Right kidney (tissue), 9 donors: ENCODE measurements at places on chromosomes 2 and 18.
A peak's percentile ranks its signal among the peaks of the same experiment; 100 is the strongest.

- no peak for DNase-seq
Measured at GRCh38 chr2:12861344-12861930, 144.7 kb downstream of the TRIB2 start.

DNA sequence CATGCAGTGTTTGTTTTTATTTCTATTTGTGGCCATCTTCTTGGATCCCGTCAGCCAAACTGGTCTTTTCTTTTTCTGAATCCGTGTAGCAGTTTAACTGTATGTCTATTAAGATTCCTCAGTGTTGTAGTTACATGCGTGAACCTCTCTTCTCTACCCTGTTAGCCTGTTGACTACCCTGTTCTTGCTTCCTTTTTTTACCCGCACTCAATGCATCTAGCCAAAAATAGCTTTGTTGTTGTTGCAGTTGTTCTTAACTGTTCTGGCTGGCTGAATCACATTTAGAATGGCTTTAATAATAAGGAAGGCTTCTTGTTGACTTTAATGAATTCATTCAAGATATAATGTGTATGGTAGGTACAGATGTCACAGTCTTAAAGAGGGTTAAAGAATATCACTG lies 137.1 kb downstream of the LCLAT1 start:
- DNase-seq = no peak

- no peak for DNase-seq
Measured at GRCh38 chr2:134988994-134989605, 58.1 kb downstream of the MAP3K19 start.

- no peak for DNase-seq
Measured at GRCh38 chr18:24071779-24072178, 57.2 kb downstream of the TTC39C start.

DNA sequence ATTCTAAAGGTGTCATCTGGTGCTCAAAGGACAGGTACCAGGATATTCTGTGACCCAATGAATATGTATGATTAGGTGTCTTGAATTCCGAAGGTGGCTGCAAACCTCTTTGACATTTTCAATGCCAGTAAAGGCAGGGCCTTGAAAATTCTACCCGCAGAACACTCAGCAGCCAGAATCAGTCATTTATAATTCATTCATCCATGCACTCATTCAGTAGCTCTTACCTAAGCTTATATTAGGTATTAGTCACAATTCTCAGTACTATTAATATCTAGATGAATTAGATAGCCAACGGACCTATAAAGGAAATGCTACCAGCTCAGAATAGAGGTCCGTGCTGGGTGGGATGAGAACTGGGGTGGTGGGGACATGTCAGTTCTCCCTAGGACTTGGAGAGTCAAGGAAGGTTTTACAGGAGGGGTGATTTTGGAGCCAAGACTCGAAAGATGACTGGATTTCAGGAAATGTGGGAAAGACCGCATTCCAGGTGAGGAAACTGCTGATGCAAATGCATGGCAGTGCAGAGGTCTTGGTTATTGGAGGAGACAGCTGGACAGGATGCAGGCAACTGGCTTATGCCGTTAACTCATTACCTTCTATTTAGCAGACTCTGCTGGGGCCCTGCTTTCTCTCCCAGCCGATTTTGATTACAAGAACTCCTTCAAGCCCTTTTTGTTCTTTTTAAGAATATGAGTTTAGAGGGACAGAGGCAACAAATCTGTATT lies 7.2 kb downstream of the TRIB2 start:
- no peak for DNase-seq

DNA sequence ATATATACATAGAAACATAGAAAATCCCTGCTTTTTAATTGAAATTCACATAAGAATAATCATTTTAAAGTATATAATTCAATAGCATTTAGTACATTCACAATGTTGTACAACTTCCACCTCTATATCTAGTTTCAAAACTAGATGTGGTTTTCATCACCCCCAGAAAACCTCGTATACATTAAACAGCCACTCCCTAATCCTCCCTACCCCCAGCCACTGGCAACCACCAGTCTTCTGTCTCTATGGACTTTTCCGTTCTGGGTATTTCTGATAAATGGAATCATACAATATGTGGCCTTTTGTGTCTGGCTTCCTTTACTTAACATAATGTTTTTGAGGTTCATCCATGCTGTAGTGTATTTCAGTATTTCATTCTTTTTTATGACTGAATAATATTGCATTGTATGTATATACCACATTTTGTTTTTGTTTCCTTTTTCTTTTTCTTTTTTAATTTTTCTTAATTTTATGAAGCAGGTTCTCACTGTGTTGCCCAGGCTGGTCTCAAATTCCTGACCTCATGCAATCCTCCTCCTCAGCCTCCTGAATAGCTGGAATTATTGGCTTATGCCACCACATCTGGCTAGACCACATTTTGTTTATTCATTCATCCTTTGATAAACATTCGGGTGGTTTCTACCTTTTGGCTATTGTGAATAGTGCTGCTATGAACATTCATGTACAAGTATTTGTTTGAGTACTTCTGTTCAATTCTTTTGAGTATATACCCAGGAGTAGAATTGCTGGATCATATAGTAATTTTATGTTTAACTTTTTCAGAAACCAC lies 50.6 kb upstream of the RNF152 start:
- DNase-seq = no peak

- no peak for DNase-seq
Measured at GRCh38 chr2:39499336-39499735, 62.3 kb upstream of the MAP4K3 start.

DNA sequence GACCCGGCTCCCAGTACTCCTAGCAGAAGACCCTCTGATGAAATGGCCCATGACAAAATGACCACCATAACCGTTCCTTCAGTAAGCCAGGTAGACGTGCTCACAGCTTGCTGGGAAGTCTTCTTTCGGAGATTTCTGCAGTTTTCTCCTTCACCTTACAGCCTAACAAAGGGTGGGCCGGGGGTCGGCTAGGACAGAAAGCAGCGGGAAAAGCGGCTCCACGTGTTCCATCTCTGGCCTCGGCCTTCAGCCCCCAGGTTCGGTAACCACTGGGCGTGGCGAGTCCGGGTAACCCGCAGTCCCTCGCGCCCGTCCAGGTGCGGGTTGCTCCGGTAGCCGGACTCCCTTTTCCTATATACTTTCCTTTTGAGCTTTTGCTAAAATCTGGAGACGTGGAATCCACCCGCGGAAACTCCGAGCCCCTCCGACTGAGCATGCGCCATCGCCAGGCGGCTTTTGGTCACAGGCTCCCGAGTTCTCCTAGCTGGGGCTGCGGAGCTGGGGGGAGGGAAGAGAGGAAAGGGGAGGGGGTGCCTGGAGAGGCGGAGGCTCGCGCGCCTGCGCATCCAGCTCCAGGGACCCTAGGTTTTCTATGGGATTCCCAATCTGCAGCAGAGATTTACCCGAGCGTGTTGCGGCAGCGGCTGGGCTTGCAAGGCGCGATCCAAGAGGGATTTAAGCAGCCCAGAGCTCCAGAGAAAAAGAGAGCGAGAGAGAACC lies at the start of gene VSNL1:
Gene VSNL1 (plus strand): TSS at position 604 of the 720 bp plus-strand sequence. CDS start 51,379 bp downstream, outside the sequence.
- peak; percentile 89 for DNase-seq

DNA sequence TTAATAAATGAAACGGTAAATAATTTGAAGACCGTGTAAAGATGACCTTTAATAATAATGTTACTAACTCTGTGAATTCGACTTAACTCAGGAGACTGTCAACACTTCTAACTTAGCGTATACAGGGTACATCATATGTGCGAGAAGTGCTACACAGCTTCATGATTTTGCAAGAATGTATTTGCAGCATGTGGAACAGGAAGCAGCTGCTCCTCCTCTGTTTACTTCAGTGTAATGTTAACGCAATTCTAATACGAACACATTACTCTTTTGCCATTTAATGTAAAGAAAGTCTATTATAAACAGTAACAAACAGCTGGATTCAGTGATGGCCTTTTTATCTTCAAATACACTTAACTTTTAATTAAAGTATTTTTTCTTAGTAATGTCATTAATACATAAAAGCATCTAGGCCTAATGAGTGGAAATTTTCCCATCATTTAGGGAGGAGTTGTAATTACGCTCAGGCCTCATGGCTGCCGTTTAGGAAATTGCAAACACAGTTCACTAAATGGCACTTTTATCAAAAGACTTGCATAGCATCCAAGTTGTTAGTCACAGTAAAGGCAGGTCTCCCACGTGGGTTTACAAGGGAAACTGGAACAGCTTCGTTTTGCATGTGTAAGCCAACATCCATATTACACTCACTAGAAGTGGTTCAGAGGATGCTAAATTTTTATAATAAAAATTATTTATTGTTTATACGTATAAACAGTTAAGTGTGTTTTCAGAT lies 635.7 kb downstream of the FBXO15 start:
- no peak for DNase-seq

DNA sequence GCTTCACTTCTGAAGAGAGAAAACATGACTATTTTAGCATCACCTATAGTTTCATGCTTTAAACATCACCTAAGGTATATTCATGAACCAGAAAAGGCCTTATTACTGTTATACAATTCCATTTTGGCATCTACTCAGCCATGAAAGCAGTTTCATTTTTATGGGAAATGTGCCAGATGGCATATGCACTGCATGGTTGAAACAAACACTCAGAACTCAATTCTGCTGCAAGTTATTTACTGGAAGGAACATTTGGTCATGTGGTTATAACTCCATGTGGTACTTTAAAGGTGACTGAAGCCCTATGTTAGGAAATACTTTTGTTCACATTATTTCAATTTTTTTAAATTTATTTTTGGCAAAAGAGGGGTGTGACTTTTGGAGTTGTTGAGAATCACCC lies 287.5 kb upstream of the CRIM1 start:
- DNase-seq = no peak

DNA sequence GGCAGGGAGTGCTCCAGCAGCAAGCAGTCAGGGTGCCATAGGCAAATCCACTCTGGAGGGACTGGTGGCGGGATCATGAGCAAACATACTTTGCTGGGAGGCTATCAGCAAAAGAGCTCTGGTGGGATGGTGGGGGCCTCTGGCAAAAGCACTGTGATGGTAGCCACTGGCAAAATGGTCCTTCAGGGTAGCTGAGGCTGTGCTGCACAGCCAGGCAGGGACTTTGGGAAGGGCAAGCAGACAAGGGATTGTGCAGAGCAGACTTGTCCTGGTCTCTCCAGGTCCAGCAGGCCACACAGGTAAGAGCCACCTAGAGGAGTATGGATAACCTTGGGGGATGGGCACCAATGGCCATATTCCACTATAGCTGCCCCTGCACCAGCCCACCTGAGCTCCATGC lies 129.4 kb upstream of the OTOS start:
- no peak for DNase-seq

DNA sequence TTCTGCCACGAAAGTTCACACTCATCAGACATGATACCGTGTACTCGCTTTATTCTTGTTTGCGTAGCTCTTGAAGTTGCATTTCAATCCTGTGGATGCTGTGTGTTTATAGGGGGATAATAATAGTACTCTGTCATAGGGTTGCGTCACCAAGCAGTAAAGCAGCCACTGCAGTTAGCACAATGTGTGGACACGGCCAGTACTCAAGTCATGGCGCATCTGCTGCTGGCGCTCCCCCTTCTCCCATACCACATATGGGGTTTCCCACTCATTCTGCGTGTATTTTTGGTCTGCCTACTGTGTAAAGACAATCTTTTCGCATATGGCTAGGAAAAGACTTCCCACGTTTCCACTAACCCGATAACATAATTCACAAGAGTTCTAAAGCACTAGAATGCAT lies 2.1 kb upstream of the ZBTB14 start:
- no peak for DNase-seq

- no peak for DNase-seq
Measured at GRCh38 chr2:11239666-11240462, 84.6 kb downstream of the SLC66A3 start.

GRCh38 chr18:31097666-31098065 lies 4.6 kb downstream of the DSC2 start:
- no peak for DNase-seq
